IMR-90 (cell line): ENCODE measurements at places on chromosomes 3 and 15.

GRCh38 chr3:177795859-177796258 lies 598.6 kb upstream of the TBL1XR1 start:
- DNase-seq, result no peak
- H3K27ac ChIP-seq, result no peak overlapping the region
- H3K36me3 ChIP-seq, result no peaks in the 10 kb centered on the region

GRCh38 chr3:55017876-55018275 lies 90.0 kb upstream of the LRTM1 start:
- no peaks in the 10 kb centered on the region for H3K36me3 ChIP-seq
- H3K27me3 ChIP-seq, result no peaks in the 10 kb centered on the region
- no peaks in the 10 kb centered on the region for H3K4me1 ChIP-seq
- H3K27ac ChIP-seq, result no peak overlapping the region

- no peak overlapping the region for H3K27ac ChIP-seq
- H3K4me3 ChIP-seq, result no peak overlapping the region
- H3K36me3 ChIP-seq, result no peaks in the 10 kb centered on the region
- DNase-seq, result no peak
- no peaks in the 10 kb centered on the region for H3K27me3 ChIP-seq
Measured at GRCh38 chr3:3825035-3825434, 25.8 kb downstream of the LRRN1 start.

DNA sequence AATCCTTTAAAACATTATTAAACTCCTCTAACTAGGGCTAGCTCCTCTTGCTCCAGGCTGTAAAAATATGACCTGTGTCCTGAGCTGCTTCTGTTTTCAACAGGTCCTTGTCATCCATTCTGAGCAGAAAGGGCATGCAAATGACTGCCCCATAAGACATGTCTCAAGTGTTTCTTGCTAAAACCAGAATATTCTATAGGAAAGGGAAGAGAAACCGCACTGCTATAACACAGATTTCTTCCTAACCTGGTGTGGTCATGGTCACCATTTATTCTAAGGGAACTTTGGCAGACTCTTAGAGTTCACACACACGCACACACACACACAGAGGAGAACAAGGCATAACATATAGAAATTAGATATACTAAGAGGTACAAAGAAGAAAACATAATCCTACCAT lies 34.2 kb upstream of the B3GNT5 start:
- DNase-seq, result no peak
- no peak overlapping the region for H3K27ac ChIP-seq
- H3K36me3 ChIP-seq, result no peaks in the 10 kb centered on the region
- H3K4me3 ChIP-seq, result no peak overlapping the region

DNA sequence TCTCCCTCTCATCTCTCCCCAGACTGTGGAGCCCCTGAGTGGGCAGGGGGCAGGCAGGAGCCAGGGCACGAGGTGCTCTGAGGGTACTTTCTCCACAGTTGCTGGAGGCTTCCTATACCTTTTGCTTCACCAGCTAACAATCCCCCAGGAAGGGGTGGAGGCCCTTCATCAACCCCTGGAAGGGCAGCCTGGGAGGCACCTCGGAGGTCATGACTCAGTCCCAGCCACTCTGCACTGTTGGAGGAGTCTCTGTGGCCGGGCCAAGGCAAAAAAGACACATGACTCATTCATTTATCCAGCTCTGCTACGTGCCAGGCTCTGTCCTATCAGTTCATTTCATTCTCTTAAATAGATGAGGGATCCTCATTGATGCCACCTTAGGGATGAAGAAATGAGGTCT lies 15.6 kb upstream of the KY start:
- H3K36me3 ChIP-seq, result no peaks in the 10 kb centered on the region
- H3K27ac ChIP-seq, result no peak overlapping the region
- H3K4me3 ChIP-seq, result no peak overlapping the region
- peaks cover 4% of the 10 kb centered on the region for H3K27me3 ChIP-seq

- H3K27me3 ChIP-seq, result peaks cover 55% of the 10 kb centered on the region
- H3K36me3 ChIP-seq, result no peaks in the 10 kb centered on the region
- no peak for DNase-seq
- H3K4me1 ChIP-seq, result no peaks in the 10 kb centered on the region
- H3K27ac ChIP-seq, result no peak overlapping the region
Measured at GRCh38 chr15:89494031-89494430, 2.4 kb downstream of the RHCG start.

DNA sequence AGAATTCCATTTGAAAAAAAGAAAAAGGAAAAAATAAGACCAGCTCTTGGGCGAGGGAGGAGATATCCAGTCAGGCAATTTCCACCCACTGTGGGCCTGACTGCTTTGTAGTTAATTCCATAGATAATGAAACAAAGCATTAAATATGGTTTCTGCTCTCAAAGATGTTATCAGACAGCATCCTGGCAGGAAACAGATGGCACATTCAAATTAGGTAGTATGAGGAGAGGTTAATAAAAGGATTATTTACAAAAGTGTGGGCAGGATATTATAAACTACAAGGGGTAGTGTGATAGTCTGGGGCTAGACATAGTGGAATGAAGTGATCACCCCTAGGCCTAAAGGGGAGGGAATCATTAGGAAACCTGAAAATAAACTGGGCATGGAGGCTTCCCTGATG lies 193.2 kb downstream of the CLSTN2 start:
- H3K4me1 ChIP-seq, result no peaks in the 10 kb centered on the region
- H3K36me3 ChIP-seq, result no peaks in the 10 kb centered on the region
- DNase-seq, result no peak
- H3K4me3 ChIP-seq, result no peak overlapping the region
- no peak overlapping the region for H3K27ac ChIP-seq

- H3K27ac ChIP-seq, result peak overlapping the region; percentile 41
- DNase-seq, result peak; percentile 58
- no peaks in the 10 kb centered on the region for H3K27me3 ChIP-seq
- H3K4me3 ChIP-seq, result no peak overlapping the region
Measured at GRCh38 chr15:98906712-98907083, 100.9 kb downstream of the PGPEP1L start.

GRCh38 chr3:47121409-47121808 lies 42.5 kb downstream of the SETD2 start:
- H3K4me1 ChIP-seq, result peaks cover 3% of the 10 kb centered on the region; the same call in 1 of the 2 replicates
- peak; percentile 19 for DNase-seq
- H3K27me3 ChIP-seq, result no peaks in the 10 kb centered on the region
- no peak overlapping the region for H3K27ac ChIP-seq
- no peak overlapping the region for H3K4me3 ChIP-seq
- H3K36me3 ChIP-seq, result peaks cover 14% of the 10 kb centered on the region

- no peak overlapping the region for H3K27ac ChIP-seq
- H3K4me1 ChIP-seq, result no peaks in the 10 kb centered on the region
- no peak for DNase-seq
Measured at GRCh38 chr3:98032265-98032664, 2.9 kb downstream of the GABRR3 start.

- DNase-seq, result peak; percentile 99
- H3K4me3 ChIP-seq, result peak overlapping the region; percentile 38
- H3K27ac ChIP-seq, result peak overlapping the region; percentile 92
- peaks cover 9% of the 10 kb centered on the region for H3K4me1 ChIP-seq
Measured at GRCh38 chr3:150371741-150372254, 36.3 kb upstream of the TSC22D2 start.

DNA sequence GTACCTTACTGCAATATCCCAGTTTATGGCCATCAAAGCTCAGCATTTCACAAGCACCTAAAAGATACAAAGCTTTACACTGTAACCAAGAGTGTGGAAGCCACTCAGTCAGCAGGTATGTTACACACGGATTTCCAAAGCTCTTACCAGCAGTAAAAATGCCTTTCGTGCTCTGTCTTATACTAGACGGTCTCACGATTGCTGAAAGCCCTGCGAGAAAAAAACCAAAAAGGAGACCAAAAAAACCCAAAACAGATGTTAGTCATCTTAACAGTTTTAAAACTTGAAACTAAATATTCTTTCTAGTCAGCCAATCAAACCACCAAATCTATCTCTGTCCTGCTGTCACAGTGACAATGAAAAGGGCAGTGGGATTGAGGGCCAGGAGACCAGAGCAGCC lies 39.0 kb downstream of the TAMM41 start:
- no peak overlapping the region for H3K4me3 ChIP-seq
- no peaks in the 10 kb centered on the region for H3K27me3 ChIP-seq
- H3K27ac ChIP-seq, result peak overlapping the region; percentile 65; the same call in 1 of the 2 replicates
- peak; percentile 24 for DNase-seq

- no peaks in the 10 kb centered on the region for H3K36me3 ChIP-seq
- peaks cover 9% of the 10 kb centered on the region; the same call in 1 of the 2 replicates for H3K4me1 ChIP-seq
- DNase-seq, result no peak
- H3K27me3 ChIP-seq, result no peaks in the 10 kb centered on the region
- no peak overlapping the region for H3K27ac ChIP-seq
Measured at GRCh38 chr3:78875436-78875835, 892.4 kb downstream of the ROBO1 start.

- H3K4me1 ChIP-seq, result no peaks in the 10 kb centered on the region
- no peaks in the 10 kb centered on the region for H3K36me3 ChIP-seq
- no peak overlapping the region for H3K4me3 ChIP-seq
- peaks cover 42% of the 10 kb centered on the region for H3K27me3 ChIP-seq
Measured at GRCh38 chr15:40498418-40498817, 27.6 kb downstream of the CHST14 start.

DNA sequence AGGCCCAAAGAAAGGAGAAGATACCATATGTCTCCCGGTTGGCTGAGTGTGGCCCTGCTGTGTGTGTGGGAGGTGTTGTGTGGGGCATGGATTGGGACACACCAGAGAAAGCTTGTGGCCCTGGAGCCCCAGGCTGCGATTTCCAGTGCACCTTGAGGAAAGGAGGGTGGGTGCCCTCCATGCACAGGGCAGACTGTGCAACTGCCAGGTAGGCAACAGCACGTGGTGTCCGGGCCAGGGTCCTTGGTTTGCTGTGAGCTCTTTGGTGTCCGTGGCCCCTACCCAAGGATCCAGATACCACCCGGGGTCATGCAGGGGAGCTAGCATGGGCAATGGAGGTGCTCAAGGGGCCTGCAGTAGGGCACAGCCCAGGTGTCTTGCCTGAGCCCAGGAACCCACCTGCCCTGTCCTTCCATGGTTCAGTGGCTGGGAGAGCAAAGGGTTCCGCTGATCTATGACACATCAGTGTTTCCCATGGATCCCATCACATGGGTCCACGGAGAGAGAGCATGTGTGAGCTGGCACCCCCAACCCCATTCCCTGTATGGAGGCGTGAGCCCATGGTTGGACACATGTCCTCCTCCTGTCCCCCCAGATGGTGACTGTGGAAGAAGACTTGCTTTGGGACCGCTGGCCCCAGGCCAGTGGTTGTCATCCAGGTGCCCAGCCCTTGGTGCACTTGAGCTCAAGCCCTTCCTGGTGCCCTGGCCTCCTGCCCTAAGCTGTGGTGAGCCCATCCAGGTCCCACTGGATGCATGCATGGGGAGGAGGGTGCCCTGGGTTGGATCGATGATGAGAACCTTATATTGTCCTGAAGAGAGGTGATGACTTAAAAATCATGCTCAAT lies 223.4 kb downstream of the SNRPN start:
- no peak for DNase-seq
- H3K36me3 ChIP-seq, result no peaks in the 10 kb centered on the region
- no peak overlapping the region for H3K4me3 ChIP-seq
- H3K27ac ChIP-seq, result no peak overlapping the region
- H3K27me3 ChIP-seq, result no peaks in the 10 kb centered on the region

- H3K4me1 ChIP-seq, result no peaks in the 10 kb centered on the region
- no peaks in the 10 kb centered on the region for H3K36me3 ChIP-seq
- H3K27me3 ChIP-seq, result no peaks in the 10 kb centered on the region
- no peak for DNase-seq
Measured at GRCh38 chr3:160314995-160315394, 84.0 kb downstream of the IFT80 start.

DNA sequence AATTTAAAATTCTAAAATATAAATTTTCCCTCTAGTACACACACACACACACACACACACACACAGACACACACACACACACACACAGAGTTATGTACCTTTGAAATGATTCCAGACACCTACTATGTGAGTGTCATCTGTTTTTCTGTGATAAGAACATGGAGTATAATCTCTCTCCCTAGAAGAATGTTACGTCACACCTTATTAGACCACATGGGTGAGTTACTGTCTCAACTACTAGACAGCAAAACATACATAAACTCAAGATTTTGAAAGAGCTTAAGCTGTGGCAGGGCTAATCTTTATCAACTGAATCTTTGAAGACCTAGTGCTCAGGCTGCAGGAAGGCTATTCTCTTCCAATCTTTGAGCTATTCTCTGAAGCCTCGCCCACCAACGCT lies 385.9 kb upstream of the BCHE start:
- no peaks in the 10 kb centered on the region for H3K36me3 ChIP-seq
- H3K27ac ChIP-seq, result no peak overlapping the region
- no peaks in the 10 kb centered on the region for H3K4me1 ChIP-seq
- no peak for DNase-seq
- no peaks in the 10 kb centered on the region for H3K27me3 ChIP-seq
- H3K4me3 ChIP-seq, result no peak overlapping the region

DNA sequence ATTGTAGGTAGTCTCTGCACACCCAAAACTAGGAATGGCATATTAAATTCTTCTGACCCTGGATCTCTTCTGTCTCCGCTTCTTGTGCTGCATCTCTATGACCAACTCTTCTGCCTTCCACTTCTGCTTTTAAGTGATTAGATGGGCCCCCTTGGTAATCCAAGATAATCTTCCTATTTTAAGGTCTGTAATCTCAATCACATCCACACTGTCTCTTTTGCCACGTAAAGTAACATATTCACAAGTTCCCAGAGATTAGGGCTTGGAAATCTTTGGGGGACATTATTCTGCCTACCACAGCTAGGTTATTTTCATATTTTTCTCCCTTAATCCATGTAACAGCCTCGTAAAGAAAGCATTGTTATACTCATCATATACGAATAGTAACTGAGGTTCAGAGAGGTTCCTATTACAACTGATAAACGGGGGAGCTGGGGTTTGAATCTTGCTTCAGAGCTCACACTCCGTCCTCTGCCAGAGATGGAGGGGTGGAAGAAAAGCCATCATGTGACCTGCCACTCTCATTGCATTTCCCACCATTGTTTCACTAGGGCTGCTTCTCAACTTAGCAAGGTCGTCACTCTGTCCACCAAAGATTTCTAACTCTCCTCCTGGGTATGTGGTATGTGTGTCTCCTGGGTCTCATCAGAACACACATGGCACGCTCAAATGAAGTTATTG lies 6.6 kb upstream of the CD47 start:
- peaks cover 3% of the 10 kb centered on the region for H3K4me1 ChIP-seq
- no peaks in the 10 kb centered on the region for H3K36me3 ChIP-seq
- no peak overlapping the region for H3K27ac ChIP-seq
- no peak overlapping the region for H3K4me3 ChIP-seq
- H3K27me3 ChIP-seq, result no peaks in the 10 kb centered on the region
- DNase-seq, result no peak

GRCh38 chr15:61639491-61639890 lies 410.4 kb upstream of the RORA start:
- H3K36me3 ChIP-seq, result no peaks in the 10 kb centered on the region
- H3K27me3 ChIP-seq, result no peaks in the 10 kb centered on the region
- no peak overlapping the region for H3K27ac ChIP-seq
- H3K4me1 ChIP-seq, result no peaks in the 10 kb centered on the region
- no peak for DNase-seq
